ENCODE measurements at places on chromosomes 6 and 20.

DNA sequence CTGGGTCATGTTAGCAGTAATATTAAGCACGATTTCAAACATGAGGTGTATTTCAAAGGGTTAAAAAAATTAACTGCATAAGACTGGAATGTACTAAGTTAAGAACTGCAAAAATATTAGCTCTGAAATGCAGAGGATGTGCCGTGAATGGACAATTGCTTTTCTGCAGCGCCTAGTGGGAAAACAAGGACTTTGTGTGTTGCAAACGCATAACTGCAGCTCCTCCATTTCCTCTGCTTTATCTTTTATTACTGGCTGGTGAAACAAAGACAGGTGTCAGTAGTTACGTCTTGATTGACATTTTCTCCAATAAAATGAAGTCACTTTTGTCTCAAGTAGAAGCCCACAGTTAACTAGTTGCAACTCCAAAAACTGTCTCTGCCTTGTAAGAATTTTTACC lies 1.7 kb downstream of the PDE7B start:
- DNase-seq, result peak; percentile 37

DNA sequence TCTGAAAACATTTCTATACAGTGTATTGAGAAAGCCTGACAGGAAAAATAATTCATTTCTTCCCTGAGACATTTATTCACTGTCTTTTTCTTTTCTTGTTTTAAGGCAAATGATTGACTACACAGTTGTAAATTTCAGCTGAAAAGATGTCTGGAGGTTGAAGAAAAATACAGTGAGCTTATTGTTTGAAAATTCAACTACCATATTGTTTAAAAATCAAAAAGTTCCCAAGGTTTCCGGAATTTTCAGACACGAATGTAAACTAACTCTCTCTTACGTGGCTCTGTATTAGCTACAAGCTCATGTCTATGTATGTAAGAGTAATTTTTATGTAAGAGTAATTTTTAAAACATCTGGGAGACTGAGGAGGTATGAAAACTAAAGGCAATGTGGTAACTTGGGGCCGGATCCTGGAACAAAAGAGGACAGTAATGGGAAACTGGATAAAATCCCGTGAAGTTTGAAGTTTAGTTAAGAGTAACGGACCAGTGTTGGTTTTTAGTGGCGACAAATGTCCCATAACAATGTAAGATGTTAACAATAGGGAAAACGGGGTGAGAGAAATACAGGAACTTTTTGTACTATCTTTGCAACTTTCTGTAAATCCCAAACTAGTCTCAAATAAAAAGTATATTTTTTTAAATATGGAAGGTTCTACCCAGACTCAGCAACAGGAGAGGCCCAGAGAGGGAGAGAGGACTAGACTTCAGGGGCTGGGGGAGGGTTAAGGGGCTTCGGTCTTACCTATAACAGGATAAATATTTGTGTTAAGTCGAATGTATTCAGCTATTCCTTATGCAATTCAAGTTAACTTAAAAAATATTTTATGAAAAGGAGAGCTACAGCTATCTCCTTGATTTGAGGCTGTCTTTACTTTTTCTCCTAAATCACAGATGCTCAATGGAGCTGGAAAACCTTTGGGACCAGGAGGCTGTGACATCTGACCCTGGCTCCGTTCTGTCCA lies 1.3 kb downstream of the PTGIS start:
- DNase-seq, result no peak

DNA sequence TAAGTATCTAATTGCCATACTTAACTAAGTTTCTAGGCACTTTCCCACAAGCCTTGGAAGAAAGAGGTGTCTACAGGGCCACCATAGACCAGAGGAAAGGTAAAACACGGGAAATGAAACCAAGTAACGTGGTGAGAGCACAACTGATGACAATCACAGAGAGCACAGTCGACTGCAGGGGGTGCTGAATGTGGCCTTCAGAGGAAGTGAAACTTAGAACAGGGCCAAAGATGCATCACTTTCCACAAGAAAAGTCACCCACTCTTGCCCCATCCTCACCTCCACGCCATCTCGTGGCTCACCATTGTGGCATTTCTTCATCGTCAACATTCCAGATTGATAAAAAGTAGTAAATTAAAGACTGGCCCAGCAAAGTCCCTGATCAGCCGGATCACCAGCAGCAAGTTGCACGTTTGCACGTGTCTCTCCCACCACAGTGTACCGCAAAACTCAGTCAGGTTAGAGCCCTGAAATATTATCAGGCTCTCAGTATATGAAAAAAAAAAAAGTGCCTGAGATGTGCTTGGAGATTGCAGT lies 31.4 kb downstream of the HIVEP2 start:
- DNase-seq, result peak; percentile 56

DNA sequence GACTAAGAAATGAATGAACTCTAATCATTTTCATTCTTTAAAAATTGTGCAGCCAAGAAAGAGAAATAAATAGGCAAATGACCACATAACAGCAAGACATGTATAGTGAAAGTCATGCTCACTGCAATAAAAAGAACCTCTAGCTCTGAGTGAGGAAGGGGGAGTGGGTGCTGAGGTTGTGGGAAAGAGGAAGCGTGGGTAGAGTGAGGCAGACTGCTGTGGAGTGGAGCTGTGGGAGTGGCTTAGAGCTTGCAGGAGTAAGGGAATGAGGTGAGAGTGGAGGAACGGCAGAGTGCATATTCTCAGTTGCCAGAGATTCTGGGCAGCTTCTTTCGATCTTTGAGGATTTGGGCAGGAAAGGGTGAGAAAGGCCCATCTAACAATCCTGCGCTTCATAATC lies 10.4 kb downstream of the DEFB129 start:
- no peak for DNase-seq

DNA sequence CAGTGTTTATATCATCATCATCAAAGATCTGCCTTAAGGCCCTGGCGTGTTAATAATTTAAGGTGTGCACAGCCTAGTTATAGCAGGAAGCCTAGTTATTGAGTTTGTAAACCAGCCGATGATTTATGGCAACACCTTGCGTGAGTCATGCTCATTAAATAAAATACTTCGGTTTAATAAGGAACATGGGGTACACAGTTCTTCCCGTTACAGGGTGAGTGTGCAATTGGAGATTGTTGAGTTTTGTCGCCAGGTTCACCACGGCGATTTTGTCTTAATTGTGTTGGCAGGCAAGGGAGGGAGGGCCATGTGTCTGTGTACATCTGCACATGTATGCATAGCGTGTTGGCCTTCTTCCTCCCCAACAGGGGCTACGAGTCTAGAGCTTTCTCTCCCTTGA lies 104.0 kb downstream of the TFAP2A start:
- no peak for DNase-seq

DNA sequence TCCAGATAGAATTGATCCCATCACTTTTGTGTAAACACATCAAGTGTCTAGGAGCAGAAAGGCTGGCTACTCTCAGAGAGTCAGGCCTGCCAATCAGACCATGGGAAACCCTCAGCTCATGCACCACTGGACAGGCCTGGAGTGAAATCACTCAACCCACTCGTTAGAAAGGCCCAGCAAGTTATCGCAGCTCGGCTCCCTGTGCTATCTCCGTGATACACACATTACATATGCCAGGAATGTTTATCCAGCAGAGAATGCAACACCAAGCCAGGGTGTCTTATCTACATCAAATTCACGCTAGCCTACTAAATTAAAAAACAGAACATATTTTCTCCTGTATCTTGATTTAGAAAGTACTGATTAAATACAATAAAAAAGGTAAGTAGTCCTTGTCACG lies 232.4 kb upstream of the FOXQ1 start:
- DNase-seq, result no peak

- DNase-seq, result no peak
Observed at GRCh38 chr20:57530327-57530981, 5.5 kb upstream of the CTCFL start.

Measured in small intestine (tissue), 16 donors.